ENCODE measurements at places on chromosomes 12 and 14.
A peak's percentile ranks its signal among the peaks of the same experiment; 100 is the strongest.

DNA sequence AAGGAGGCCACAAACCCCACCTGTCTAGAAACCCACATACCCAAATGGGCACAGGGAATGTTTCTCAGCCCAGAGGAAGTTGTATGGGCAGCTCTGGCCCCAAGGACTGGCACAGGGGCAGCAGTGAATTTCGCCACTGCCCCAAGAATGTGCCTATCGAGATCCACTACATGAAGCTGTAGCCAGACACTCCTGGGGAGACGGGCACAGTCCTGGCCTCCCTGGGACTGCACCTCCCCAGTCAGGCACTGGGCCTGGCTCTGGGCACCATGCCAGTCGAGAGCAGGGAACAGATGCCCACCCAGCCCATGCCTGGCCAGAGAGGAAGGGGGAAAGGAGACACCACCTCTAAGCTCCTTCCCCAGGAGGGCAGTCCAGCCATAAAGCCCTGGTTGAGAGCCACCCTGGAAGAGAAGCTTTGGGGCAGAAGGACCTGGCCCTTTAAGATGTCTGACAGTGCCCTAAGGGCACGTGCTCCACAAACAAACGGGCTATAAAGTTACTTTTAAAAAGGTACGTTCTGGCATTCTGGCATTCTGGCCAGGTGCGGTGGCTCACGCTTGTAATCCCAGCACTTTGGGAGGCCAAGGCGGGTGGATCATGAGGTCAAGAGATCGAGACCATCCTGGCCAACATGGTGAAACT is 8.4 kb downstream of the ADCY6 start:
- H3K27me3 ChIP-seq = peaks cover 3% of the 10 kb centered on the region
- no peak overlapping the region for H3K27ac ChIP-seq
- H3K4me3 ChIP-seq = no peak overlapping the region
- no peak for DNase-seq

DNA sequence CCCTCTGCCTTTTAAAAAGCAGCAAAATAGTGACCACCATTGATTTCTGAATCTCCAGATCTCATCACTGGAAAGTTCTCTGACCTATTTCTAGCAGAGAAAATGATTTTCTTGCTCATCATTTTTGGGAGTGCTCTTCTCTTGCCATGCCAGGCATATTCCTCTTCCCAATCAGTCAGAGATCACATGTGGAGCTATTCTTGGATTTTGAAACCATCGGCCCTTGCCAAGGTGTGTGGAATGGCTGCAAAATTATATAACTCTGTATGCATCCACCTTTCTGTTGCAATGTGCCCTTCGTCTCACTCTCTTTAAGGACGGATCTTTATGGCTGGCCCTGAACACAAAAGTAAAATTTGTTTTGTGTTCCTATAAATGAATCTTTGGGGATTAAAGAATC is 25.5 kb upstream of the LDHB start:
- H3K36me3 ChIP-seq = no peaks in the 10 kb centered on the region
- H3K27ac ChIP-seq = no peak overlapping the region
- DNase-seq = no peak
- H3K4me3 ChIP-seq = no peak overlapping the region
- H3K27me3 ChIP-seq = no peaks in the 10 kb centered on the region

DNA sequence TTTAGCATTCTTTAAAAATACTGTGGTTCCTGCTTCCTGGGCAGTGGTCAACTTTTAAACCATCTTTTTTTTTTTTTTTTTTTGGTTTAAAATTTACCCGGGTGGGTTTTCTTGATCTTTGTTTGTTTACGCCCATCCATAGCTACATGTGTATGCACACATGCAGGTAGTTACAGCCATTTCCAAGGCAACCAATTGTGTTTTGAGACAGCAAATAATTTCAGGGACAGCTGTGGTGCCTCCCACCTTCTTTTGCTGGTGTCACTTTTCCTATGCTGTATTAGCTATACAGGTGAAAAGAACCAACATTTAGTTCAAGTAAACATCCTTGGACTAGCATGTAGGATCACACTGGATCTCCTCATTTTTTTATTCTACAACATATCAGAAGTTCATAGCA is 52.0 kb upstream of the PSMA6 start:
- H3K4me3 ChIP-seq = no peak overlapping the region
- H3K27me3 ChIP-seq = no peaks in the 10 kb centered on the region
- DNase-seq = no peak
- no peak overlapping the region for H3K27ac ChIP-seq
- no peaks in the 10 kb centered on the region for H3K4me1 ChIP-seq

- H3K4me3 ChIP-seq = no peak overlapping the region
- DNase-seq = peak; percentile 59
- no peaks in the 10 kb centered on the region for H3K27me3 ChIP-seq
- H3K36me3 ChIP-seq = no peaks in the 10 kb centered on the region
These were observed 8.5 kb upstream of the PRKAB1 start for GRCh38 chr12:119659289-119659897.

- no peaks in the 10 kb centered on the region for H3K4me1 ChIP-seq
- no peak overlapping the region for H3K27ac ChIP-seq
- no peaks in the 10 kb centered on the region for H3K27me3 ChIP-seq
These were observed 395.2 kb downstream of the PAWR start for GRCh38 chr12:79295572-79295971.

GRCh38 chr14:28987516-28987915 is 220.9 kb downstream of the FOXG1 start:
- no peaks in the 10 kb centered on the region for H3K4me1 ChIP-seq
- no peak overlapping the region for H3K4me3 ChIP-seq
- H3K36me3 ChIP-seq = no peaks in the 10 kb centered on the region
- DNase-seq = no peak

- no peaks in the 10 kb centered on the region for H3K4me1 ChIP-seq
- DNase-seq = no peak
- no peaks in the 10 kb centered on the region for H3K27me3 ChIP-seq
- no peaks in the 10 kb centered on the region for H3K36me3 ChIP-seq
These were observed 22.8 kb downstream of the TMEM63C start for GRCh38 chr14:77204459-77204771.

DNA sequence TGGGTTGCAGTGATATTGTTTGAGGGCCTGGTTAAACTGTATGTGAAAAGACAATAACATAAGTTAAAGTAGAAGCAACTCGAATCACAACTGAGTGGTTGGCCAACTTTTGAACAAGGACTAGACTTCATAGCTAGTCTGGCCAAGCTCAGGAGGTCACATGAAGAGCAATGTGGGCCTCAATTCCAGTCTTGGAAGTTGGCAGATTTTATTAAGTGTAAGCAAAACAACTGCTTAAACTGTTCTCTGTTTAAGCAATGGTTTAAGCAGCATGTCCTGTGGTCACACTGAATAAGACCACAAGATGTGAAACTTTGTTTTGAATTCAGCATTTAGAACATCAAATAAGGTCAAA is 100.4 kb downstream of the TMTC3 start:
- H3K4me1 ChIP-seq = no peaks in the 10 kb centered on the region
- H3K27me3 ChIP-seq = no peaks in the 10 kb centered on the region
- no peak for DNase-seq
- no peaks in the 10 kb centered on the region for H3K36me3 ChIP-seq
